ENCODE measurements at places on chromosomes 3 and 15.

DNA sequence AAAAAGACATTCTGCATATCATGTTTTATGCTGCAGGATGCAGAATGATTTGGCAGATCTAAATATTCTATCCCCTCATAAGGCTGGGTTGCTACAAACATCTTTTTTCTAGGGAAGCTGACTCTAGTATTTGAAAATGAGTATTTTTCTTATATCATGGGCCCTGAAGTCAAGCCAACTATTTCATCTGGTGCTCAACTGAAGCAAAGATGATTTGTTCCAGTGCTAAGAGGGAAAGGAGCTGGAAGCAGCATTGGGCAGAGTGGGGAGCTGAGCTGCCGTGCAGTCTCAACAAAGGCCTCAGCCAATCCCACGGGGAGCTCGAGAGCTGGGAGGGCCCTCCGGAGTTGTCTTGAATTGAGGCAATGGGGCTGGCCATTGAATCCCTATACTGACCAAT is 155.3 kb upstream of the SLCO3A1 start:
- DNase-seq = no peak

- DNase-seq = no peak
Observed at GRCh38 chr3:141729240-141729639, 8.9 kb upstream of the RNF7 start.

DNA sequence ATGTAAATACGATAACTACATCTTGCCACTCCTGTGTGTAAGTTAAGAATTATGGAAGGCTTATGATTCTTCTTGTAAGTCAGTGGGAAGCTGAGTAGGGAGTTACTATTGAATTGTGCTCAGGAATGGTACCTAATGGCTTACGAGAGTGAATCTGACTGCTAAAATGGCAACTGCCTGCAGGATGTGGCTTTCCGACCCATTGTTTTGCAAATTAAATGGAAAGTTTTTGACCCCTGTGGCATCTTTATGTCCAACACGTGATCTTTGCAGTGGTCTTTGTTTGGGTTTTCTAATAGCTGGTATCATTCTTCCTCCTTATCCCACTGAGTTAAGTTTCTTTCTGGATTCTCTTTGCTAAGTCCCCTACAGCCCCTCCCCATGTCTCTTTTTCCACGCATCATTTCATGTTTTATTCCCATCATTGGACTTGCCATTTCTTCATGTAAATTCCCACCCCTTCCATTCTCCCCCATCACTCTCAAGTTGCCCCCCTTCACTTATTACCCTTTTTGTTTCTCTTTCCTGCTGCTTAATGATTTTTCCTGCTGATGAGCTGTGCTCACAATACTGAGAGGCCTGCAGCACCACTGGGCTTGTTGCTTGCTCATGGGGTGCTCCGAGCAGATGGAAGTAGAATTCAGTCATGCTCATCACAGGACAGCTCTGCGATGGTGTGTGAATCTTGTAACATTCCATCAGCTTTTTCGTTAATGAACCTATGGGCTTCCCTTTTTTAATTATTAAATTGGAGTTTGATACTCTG is 428.2 kb upstream of the IL12A start:
- DNase-seq = no peak

- no peak for DNase-seq
Observed at GRCh38 chr3:80993241-80993945, 768.1 kb downstream of the GBE1 start.

GRCh38 chr3:160475884-160476283 is 26.3 kb upstream of the TRIM59 start:
- no peak for DNase-seq

DNA sequence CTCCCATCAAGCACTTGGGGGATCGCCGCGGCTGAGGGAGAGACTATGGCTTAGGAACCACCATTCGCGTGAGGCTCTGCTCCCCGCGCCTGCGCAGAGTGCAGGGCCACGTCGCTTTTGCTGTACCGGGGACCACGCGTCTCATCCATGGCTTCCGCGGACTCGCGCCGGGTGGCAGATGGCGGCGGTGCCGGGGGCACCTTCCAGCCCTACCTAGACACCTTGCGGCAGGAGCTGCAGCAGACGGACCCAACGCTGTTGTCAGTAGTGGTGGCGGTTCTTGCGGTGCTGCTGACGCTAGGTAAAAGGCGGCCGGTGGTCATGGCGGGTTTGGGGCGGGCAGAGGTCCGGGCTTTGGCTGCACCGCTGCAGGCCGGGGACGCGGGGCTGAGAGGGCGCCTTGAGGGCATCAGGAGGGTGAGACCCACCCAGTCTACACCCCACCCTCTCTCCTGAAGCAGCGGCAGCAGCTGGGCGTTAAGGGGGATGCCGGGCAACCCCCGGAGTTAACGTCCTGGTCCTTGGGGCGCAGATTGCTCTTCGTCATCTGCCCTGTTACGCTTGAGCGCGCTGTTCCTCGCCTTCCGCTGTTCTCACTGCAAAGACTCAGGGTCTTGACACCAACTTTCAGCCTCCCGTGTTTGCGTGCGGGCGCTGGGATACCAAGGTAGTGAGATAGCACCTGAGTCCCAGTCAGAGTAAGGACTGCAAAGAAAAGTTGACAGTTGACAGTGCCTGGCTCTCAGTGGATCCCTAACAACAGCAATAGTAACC is at the start of gene SRPRB:
Gene SRPRB (plus strand): TSS at position 114 of the 774 bp plus-strand sequence. CDS start 34 bp downstream, at position 148.
- peak; percentile 88 for DNase-seq

- no peak for DNase-seq
Observed at GRCh38 chr3:23390446-23390845, 187.3 kb downstream of the UBE2E2 start.

DNA sequence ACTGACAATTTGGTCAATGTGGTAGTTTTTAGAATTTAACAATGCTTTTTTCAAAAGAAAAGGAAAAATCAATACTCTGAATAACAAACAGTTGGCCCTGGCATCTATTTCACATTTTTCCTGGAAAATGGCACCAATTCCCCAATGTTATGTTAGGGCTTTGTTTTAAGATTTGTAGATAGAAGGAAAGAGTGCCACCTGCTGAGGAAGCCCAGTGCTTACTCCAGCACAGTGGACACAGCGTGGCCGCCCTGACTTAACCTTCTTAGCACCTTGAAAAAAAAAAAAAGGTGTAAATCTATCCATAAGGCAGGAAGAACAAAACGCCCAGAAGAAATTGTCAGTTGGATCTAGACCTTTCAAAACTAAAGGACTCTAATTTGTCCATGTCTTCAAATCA is 110.7 kb upstream of the CNTN4 start:
- DNase-seq = no peak

GRCh38 chr3:9298236-9298635 is 48.8 kb upstream of the SRGAP3 start:
- DNase-seq = no peak

Data from stimulated activated CD8-positive, alpha-beta memory T cell treated with anti-CD3 and anti-CD28 coated beads, Interleukin-2, amount 100 ng/mL, for 1 hour (primary cell).